ENCODE measurements at places on chromosomes 13 and 19.

- H3K27ac ChIP-seq: no peak overlapping the region
- H3K27me3 ChIP-seq: no peaks in the 10 kb centered on the region
- no peaks in the 10 kb centered on the region for H3K36me3 ChIP-seq
- H3K4me3 ChIP-seq: no peak overlapping the region
- peaks cover 1% of the 10 kb centered on the region for H3K4me1 ChIP-seq
These were observed 130.6 kb downstream of the COG6 start for GRCh38 chr13:39786091-39786490.

DNA sequence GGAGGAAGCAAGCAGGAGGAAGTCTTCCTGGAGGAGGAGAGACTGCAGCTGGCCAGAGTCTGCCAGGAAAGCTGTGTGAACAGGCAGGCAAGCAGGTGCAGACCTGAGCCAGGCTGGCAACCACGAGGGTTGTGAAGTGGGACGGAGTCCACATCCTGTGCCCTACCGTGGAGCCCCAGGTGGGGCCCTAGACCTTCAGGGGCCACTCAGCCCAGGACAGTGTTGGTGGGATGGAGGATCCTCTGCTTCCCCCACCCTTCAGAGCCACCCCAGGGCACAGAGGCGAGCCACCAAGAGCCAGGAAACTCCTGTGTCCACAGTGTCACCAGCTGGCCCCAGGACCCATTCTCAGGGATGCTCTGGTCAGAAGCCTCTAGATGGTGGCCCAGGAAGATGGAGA lies 8.4 kb upstream of the VSTM2B start:
- peaks cover 3% of the 10 kb centered on the region for H3K36me3 ChIP-seq
- DNase-seq: no peak
- no peak overlapping the region for H3K27ac ChIP-seq
- peaks cover 45% of the 10 kb centered on the region for H3K27me3 ChIP-seq
- H3K4me3 ChIP-seq: no peak overlapping the region

DNA sequence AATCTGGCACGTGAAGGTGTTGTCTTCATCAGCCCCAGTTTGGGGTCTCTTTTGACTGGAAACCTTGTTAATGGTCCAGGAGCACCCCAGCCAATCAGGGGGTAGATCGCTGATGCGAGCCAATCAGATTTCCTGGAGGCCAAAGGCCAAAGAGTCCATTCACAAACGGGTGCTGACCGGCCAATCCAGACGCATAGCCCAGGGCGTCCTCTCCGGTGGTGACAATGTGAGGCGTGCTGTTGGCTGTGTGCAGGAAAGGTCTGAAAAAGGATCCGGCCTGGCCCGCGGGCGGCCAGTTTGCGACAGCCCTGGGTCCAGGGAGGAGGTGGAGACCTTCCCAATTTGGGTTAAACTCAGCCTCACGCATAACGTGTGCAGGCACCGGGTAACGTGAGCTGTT lies 3.1 kb downstream of the MAST3 start:
- H3K27me3 ChIP-seq: no peaks in the 10 kb centered on the region
- no peak overlapping the region for H3K4me3 ChIP-seq
- H3K27ac ChIP-seq: no peak overlapping the region
- no peak for DNase-seq
- no peaks in the 10 kb centered on the region for H3K36me3 ChIP-seq
- H3K4me1 ChIP-seq: peaks cover 32% of the 10 kb centered on the region

- peaks cover 42% of the 10 kb centered on the region for H3K27me3 ChIP-seq
- no peaks in the 10 kb centered on the region for H3K36me3 ChIP-seq
- H3K27ac ChIP-seq: no peak overlapping the region
These were observed 38.5 kb downstream of the TBC1D4 start for GRCh38 chr13:75443356-75443958.

DNA sequence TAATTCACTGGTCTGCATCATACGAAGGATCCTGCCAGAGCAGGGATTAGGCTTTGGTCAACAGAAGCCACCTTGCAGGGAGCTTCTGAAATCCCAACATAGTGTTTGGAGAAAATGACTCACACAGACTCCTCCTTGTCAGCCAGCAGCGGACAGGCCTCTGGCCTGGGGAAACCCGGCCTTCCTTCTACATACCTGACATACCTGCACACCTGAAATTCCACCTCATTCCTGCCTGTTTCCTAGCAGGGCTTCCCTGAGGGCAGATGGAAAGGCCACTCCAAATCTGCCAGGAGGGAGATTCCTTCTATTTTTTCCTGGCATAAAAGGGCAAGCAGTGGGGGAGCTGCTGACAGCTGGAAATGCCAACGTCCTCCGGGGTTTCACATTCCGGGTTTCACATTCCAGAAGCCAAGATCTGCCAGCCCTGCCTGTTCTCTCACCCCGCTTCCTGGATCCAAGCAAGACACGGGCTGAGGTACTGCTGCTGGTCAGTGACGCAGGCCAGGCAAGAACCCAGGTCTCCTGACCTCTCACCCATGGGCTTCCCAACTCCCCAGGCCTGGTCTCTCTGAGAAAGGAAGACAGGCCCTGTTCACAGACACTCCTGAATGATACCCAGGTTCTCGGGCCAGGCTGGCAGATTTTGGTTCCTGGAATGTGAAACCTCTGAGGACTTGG lies 18.2 kb upstream of the IGFL1 start:
- H3K4me1 ChIP-seq: peaks cover 21% of the 10 kb centered on the region
- H3K27ac ChIP-seq: no peak overlapping the region
- H3K27me3 ChIP-seq: peaks cover 69% of the 10 kb centered on the region

DNA sequence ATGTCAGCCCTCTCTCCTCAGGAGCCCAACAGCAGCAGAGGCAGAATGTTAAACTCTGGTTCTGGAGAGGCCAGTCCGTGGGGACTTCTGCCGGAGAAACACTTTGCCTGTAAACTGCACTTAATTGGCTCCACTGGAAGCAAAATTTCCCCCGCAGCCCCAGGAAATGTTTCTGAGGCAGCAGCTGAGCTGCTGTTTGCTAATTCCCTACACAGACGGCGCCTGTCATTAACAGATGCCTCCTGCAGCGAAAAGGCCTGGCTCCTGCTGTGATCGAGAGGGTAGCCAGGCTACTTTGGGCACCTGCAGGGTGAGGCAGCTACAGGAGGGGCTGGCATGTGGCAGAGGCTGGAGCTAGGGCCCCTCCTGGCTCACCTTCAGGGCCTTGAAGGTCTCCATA lies 5.2 kb upstream of the TM6SF2 start:
- H3K36me3 ChIP-seq: peaks cover 2% of the 10 kb centered on the region
- H3K4me3 ChIP-seq: no peak overlapping the region
- H3K27me3 ChIP-seq: peaks cover 8% of the 10 kb centered on the region
- H3K4me1 ChIP-seq: peaks cover 10% of the 10 kb centered on the region
- no peak overlapping the region for H3K27ac ChIP-seq
- no peak for DNase-seq

- H3K4me1 ChIP-seq: peaks cover 6% of the 10 kb centered on the region
- no peaks in the 10 kb centered on the region for H3K36me3 ChIP-seq
- H3K27ac ChIP-seq: no peak overlapping the region
- no peak for DNase-seq
- no peaks in the 10 kb centered on the region for H3K27me3 ChIP-seq
These were observed 55.8 kb downstream of the ZNF93 start for GRCh38 chr19:19956434-19957075.

GRCh38 chr13:94896238-94896637 lies 183.9 kb upstream of the SOX21 start:
- H3K4me3 ChIP-seq: no peak overlapping the region
- H3K27me3 ChIP-seq: peaks cover 11% of the 10 kb centered on the region
- no peak overlapping the region for H3K27ac ChIP-seq
- no peaks in the 10 kb centered on the region for H3K4me1 ChIP-seq
- H3K36me3 ChIP-seq: no peaks in the 10 kb centered on the region

GRCh38 chr13:111390522-111391270 lies 70.3 kb downstream of the TEX29 start:
- peaks cover 49% of the 10 kb centered on the region for H3K27me3 ChIP-seq
- H3K4me3 ChIP-seq: no peak overlapping the region
- peaks cover 13% of the 10 kb centered on the region for H3K4me1 ChIP-seq
- no peaks in the 10 kb centered on the region for H3K36me3 ChIP-seq
- H3K27ac ChIP-seq: no peak overlapping the region

GRCh38 chr13:76014406-76015318 lies 378.5 kb downstream of the LMO7 start:
- no peak overlapping the region for H3K4me3 ChIP-seq
- H3K27ac ChIP-seq: no peak overlapping the region
- peaks cover 10% of the 10 kb centered on the region for H3K4me1 ChIP-seq
- peaks cover 25% of the 10 kb centered on the region for H3K27me3 ChIP-seq

- H3K27me3 ChIP-seq: no peaks in the 10 kb centered on the region
- no peak for DNase-seq
- no peaks in the 10 kb centered on the region for H3K36me3 ChIP-seq
- no peak overlapping the region for H3K4me3 ChIP-seq
- no peak overlapping the region for H3K27ac ChIP-seq
These were observed 467.3 kb downstream of the DACH1 start for GRCh38 chr13:71399631-71400215.

DNA sequence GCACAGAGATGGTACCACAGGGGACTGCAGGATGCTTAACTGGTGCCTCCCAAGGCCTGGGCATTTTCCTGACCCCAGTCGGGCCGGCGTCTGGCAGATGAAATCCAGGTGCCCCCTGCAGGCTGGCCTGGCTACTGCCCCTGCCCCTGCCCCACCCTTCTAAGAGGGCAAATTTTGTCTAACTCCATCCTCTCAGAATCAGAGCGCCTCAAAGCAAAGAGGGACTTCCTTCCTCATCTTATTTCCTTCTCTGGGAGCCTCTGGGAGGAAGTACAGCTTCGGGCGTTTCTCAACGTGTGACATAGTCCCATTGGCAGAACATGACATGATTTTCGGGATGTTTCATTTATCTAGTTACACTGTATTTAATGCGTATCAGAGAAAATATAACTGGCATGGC lies 2.7 kb downstream of the PRKACA start:
- H3K36me3 ChIP-seq: no peaks in the 10 kb centered on the region
- H3K4me1 ChIP-seq: peaks cover 35% of the 10 kb centered on the region
- peak; percentile 33 for DNase-seq

- H3K36me3 ChIP-seq: peaks cover 2% of the 10 kb centered on the region
- peak; percentile 64 for DNase-seq
- no peaks in the 10 kb centered on the region for H3K27me3 ChIP-seq
- peak overlapping the region; percentile 91 for H3K4me3 ChIP-seq
These were observed 1.1 kb upstream of the ZNF763 start for GRCh38 chr19:11963566-11964355.

DNA sequence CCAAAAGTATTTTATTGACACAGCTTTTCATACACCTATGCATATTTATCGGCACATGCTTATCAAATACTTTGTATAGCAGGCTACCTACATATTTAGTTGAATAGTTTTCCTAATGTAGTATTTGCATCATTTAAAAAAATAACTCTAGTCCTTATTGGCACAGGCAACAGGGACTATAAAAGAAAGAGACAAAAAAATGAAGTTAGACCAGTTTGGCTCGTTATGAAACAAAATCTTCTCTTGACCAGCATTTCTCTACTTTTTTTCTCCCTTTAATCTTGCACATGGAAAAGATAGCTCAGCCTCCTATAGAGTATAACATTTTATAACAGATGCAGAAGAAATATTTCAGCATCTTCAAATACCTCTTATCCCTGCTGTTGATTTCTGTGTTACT lies 794.8 kb upstream of the MIR17HG start:
- no peak overlapping the region for H3K4me3 ChIP-seq
- H3K27me3 ChIP-seq: no peaks in the 10 kb centered on the region
- H3K4me1 ChIP-seq: no peaks in the 10 kb centered on the region

DNA sequence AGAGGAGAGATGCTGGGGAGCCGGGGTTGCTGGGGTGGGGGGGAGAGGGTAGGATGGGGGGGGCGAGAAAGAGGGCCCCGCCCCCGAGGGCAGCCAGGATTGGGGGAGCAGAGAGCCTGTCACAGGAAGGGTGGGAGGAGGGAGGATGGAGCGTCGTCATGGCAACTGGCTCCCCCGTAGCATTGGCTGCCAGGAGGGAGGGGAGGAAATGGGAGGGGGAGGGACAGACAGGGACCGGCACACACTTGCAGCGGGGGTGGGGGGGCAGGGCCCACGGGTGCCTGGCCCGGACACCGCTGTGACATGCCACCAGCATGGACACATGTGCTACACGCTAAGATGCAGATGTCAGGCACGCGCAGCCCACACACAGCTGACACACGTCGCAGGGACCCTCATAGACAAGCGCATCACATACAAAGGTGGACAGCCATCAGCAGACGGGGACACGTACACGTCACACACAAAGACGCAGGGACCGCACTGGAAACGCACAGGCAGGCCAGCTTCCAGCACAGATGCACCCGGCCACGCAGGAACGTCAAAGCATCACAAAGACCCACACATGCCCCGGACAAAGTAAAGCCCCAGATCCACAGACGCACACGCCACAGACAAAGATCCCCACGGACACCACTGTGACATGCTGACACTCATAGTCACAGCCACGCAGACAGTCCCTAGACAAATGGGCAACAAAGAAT lies at the start of gene LMTK3:
Gene LMTK3, minus strand, starts transcription at position 36 of the 704 bp plus-strand sequence. CDS start 259 bp downstream, outside the sequence.
- no peaks in the 10 kb centered on the region for H3K27me3 ChIP-seq
- H3K27ac ChIP-seq: peak within 1 kb of the TSS; percentile 81
- peak; percentile 80 for DNase-seq
- peaks cover 14% of the 10 kb centered on the region for H3K4me1 ChIP-seq
- peaks cover 4% of the 10 kb centered on the region for H3K36me3 ChIP-seq
- H3K4me3 ChIP-seq: no peak within 1 kb of the TSS

DNA sequence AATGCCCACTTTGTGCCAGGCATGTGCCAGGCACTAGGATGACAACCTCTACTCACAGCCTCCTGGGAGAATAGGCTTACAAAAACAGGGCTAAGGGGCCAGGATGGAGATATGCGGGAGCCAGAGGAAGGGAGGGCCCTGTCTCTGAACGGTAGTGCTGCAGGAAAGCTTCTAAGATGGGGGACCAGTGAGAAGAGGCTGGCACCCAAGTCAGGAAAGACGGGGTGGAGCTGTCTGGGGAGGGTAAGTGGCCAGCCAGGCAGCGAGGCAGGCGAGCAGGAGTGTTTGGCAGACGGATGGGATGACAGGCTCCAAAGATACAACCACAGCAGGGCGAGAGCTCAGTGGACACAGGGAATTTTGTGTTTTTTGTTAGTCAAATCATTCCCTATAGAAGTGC lies 44.7 kb upstream of the GPI start:
- H3K36me3 ChIP-seq: peaks cover 7% of the 10 kb centered on the region
- DNase-seq: no peak
- H3K27me3 ChIP-seq: no peaks in the 10 kb centered on the region
- H3K4me1 ChIP-seq: peaks cover 35% of the 10 kb centered on the region

GRCh38 chr13:31057403-31058033 lies 104.2 kb downstream of the HSPH1 start:
- peaks cover 6% of the 10 kb centered on the region for H3K4me1 ChIP-seq
- no peak overlapping the region for H3K27ac ChIP-seq
- H3K36me3 ChIP-seq: no peaks in the 10 kb centered on the region
- no peak for DNase-seq
- no peak overlapping the region for H3K4me3 ChIP-seq

DNA sequence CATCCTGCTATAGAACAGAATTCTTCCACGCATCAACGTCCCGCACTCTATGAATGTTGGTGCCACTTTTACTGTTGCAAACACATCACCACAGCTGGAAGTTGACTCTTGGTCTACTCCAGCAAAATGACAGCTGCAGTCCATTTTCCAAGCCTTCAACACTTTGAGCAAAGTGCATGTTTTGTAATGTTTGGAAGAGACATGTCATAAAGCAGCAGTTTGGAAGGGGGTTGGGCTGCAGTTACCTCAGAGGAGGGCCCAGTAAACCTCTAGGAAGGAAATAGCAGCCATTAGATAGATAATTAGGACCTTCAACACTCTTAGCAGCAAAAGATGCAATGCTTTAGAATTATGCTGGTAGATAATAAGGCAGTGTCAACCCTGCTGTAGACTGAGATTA lies 323.6 kb downstream of the TDRD3 start:
- no peaks in the 10 kb centered on the region for H3K36me3 ChIP-seq
- no peak for DNase-seq
- no peak overlapping the region for H3K4me3 ChIP-seq
- H3K27ac ChIP-seq: no peak overlapping the region
- no peaks in the 10 kb centered on the region for H3K4me1 ChIP-seq

Data from T-helper 17 cell (primary cell).